ENCODE measurements at places on chromosomes 16 and 17. TPM values are rescaled to one million over a fixed set of nuclear protein-coding genes. Genes with fewer than 3 reads are reported as not detected.

The PRDM7 gene
- not detected for total RNA-seq

The PAQR4 gene
- 2.6 TPM for total RNA-seq

The TPSG1 gene
- not detected for total RNA-seq

The TEKT1 gene
- total RNA-seq: not detected

The DCTN5 gene
- total RNA-seq: 48.6 TPM

The PPL gene
- 2.4 TPM for total RNA-seq

The CCL8 gene
- total RNA-seq: not detected

The IQCK gene
- total RNA-seq: 10.9 TPM

The MT1G gene
- total RNA-seq: not detected

The PERCC1 gene
- total RNA-seq: not detected

GRCh38 chr16:66300501-66300900 lies 66.0 kb upstream of the CDH5 start:
- DNase-seq: no peak

DNA sequence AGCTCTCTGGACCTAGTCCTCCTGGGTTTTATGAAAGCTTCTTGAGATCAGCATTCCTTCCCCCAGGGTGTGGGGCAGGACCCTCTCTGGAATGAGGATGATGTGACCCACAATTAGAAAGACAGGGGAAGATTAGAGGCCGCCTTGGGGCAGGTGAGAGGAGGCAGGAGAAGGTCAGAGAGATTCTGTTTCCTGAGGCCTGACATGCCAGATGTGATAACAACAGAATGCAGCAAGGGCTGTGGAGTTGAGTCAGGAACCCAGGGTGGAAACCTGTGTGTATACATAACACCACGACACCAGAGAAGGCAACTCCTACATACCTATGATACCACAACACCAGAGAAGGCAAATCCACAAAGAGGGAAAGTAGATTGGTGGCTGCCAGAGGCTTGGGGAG lies 5.4 kb upstream of the SLC5A10 start:
- no peak for DNase-seq

GRCh38 chr16:27429981-27430441 lies 28.0 kb downstream of the IL21R start:
- DNase-seq: no peak

DNA sequence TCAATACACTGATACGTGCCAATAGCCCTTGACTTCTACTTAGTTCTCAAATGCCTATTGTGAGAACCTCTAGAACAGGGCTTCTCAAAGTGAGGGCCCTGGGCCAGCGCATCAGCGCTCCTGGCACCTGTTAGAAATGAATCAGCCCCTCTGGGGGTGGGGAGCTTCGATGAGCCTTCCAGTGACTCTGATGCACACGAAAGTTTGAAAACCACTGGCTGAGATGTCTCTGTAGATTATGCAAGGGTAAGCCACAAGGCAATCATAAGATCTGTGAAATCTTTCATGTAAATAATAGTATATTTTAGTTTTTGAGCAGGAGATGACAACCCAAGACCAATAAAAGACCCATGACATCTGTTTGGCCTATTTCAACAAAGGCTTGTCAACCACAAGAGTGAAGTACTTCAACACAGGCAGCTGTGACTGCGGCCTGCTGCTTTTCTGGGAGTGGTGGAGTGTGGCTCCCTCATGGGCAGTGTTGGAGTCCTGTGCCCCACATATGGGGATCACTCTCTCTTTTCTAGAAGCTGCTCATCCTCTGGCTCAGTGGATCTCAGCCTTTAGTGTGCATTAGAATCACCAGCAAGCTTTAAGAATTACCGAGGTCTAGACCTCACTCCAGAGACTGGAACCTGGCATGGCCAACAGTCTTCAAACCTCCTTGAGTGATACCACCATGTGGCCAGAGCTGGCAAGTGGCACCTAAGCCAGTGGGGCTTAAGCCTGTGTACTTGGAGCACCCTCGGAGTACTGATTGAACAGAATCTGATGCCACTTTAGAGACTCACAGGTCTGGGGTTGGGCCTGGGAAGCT lies 5.8 kb downstream of the MTHFSD start:
- DNase-seq: no peak

DNA sequence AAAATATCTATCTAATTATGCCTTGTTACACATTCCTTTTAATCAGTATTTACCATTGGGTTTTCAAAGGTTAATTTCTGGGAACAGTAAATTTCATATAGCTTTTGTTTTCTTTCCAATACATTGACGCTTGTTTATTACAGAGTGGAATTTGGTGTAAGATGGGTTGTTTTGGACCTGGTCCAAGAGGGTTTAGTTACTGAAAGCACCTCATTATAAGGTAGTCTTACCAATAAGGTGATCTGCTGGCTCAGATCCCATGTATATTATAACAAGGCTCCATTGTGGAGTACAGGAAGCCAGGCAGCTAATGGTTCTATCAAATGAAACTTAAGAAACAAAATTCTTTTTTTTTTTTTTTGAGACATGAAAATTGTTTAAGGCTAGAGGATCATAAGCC lies 87.3 kb upstream of the NACA2 start:
- DNase-seq: no peak

DNA sequence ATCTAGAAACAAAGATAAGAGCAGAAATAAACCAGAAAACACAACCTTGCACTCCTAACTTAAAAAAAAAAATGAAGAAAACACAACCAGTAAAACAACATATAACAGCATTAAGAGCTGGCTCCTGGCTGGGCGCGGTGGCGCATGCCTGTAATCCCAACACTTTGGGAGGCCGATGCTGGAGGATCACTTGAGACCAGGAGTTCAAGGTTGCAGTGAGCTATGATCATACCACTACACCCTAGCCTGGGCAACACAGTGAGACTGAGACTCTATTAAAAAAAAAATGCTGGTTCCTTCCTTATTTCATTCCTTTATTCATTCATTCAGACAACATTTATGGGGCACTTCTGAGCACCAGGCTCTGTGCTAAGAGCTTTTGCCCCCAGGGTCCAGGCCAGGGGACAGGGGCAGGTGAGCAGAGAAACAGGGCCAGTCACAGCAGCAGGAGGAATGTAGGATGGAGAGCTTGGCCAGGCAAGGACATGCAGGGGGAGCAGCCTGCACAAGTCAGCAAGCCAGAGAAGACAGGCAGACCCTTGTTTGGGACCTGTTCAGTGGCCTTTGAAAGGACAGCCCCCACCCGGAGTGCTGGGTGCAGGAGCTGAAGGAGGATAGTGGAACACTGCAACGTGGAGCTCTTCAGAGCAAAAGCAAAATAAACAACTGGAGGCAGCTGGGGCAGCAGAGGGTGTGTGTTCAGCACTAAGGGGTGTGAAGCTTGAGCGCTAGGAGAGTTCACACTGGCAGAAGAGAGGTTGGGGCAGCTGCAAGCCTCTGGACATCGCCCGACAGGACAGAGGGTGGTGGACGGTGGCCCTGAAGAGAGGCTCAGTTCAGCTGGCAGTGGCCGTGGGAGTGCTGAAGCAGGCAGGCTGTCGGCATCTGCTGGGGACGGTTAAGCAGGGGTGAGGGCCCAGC lies 2.6 kb downstream of the STH start:
- no peak for DNase-seq

- DNase-seq: peak; percentile 31
These were observed 252.4 kb upstream of the CACNG5 start for GRCh38 chr17:66582373-66583111.

DNA sequence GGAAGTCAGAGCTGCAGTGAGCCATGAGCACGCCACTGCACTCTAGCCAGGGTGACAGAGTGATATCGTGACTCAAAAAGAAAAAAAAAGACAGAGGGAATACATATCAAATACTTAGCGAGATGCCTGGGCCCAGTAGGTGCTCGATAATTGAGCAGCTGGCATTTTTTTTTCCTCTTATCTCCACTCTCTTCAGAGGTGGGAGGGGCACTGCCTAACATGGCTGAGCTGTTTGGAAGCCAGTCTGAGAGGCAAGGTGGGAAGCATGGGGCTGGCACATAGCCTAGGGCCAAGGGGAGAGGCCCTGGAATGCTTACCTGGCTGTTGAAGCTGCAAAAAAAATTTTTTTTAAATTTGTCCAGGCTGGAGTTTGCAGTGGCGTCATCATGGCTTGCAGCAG lies 38.4 kb downstream of the HIC1 start:
- DNase-seq: no peak

DNA sequence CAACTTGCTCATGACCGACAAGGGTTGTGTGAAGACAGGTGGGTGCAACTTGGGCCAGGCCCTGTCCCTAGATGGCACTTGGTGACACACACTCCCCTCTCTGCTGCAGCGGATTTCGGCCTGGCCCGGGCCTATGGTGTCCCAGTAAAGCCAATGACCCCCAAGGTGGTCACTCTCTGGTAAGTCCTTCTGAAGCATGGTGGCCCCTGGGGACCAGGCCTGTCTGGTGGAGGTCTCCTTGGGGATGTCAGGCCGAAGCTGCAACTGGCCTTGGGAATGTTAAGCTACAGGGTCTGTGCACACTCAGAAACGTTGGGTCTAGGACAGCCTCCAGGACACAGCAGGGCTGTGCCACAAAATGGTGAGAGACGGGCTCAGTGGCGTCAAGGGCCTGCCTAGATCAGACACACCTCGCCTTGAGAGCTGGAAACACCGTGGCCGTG lies 6.8 kb downstream of the CDK10 start:
- no peak for DNase-seq

GRCh38 chr17:65154770-65155589 lies 17.8 kb downstream of the RGS9 start:
- no peak for DNase-seq

DNA sequence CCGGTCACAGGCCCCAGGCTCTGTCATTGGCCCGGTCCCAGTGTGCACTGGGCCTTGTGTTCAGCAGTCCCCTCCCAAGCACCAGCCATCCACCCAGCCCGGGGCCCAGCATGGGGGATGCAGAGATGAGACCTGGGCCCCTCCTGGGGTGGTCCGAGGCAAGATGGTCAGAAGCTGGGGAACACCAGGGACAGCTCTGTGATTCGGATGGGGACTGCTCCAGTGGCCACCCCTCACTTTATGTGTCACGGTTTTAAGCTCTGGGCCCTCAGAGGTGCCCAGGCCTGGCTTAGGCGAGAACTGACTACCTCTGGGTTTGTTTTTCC lies 92.0 kb upstream of the PLCG2 start:
- DNase-seq: no peak

- no peak for DNase-seq
These were observed 14.7 kb downstream of the RAD51D start for GRCh38 chr17:35104844-35105450.

DNA sequence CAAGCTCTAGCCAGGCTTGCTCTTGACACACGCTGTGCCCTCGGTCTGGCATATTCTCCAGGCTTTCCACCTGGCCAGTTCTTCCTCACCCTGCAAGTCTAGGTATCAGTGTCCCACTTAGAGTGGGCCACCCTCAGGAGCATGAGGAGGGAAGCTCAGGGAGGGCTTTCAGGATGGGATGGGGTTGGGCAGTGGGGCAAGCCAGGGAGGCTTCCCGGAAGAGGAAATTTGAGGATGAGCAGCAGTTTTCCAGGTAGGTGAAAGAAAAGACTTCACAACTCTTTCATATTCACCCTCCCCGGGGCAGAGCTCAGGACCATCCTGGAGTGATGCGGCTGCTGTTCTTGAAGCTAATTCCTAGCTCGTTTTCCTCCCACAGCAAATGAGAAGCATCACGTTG lies 14.5 kb upstream of the LDHD start:
- DNase-seq: no peak

DNA sequence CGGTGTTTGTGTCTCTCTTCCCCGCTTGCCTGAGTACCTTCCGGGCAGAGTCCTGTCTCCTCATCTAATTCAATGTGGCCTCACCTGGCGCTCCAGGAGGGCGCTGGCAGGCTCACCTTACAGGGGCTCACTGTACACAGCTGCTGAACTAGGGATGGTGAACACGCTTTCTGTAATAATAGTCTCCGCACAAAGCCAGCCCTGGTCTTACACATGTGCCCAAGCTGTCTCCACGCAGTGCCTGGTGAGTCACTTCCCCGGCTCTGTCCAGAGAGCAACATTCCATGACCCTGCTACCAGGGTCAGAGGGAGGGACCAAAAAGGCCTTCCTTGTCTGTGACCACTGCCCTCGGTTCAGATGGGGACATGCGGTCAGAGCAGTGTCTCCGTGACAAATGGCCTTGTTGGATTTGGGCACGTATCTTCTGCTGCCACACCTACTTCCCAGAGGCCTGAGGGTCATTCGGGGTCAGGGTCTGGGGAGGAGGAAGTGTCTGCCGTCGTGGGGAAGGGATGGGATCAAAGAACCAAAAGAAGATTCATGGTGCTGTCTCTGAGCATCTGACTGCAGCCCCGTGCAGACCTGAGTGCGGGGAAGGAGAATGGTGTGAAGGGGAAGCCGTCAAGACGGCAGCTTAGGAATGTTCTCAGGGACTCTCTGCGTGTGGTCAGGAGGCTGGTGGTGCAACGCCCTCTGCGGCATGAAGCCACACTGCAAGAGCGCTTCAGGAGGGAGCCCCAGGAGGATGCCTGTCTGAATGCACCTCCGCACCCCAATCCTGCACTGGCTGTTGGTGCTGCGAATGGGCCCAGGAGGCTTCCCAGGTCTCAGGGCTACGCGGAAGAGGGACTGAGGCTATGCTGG lies 68.8 kb downstream of the IL21R start:
- peak; percentile 77 for DNase-seq

- no peak for DNase-seq
These were observed 101.9 kb downstream of the PCTP start for GRCh38 chr17:55852734-55853133.
